ENCODE measurements at places on chromosomes 12 and 14.

DNA sequence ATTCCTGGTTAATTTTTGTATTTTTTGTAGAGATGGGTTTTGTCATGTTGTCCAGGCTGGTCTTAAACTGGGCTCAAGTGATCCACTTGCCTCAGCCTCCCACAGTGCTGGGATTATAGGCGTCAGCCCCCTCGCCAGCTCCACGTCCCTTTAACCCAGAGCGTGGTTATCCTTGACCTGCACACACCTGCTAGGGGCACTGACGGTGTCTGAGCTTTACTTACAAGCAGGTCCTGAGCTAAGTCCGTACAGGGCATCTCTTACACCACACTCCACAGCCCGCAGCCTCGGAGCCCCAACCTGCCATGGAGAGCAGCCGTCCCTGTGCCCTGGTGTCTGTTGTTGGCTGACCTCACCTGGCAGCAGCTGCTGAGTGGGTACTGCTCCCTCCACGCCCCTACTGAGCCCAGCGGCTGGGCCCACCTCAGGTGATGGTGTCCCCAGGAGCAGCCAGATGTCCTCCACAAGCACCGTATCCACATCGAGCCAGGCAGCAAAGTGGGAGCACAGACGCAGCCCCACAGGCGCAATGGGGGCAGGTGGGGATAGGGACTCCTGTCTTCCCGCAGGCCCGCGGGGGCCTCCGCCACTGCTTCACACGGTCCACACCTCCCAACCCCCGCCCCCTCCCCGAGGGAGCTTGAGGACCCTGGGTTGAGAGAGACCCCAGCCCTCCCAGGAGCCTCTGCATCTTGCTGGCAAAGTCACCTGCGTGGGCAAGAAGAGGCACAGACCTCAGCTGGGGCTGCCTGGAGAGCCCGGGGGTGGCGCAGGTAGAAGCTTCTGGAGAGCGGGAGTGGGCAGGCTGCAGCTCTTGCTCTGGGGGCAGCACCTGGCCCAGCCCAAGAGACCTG, 325.4 kb upstream of the SFSWAP start:
- DNase-seq = no peak

- no peak for DNase-seq
Observed at GRCh38 chr12:113263431-113263963, 42.2 kb downstream of the TPCN1 start.

GRCh38 chr12:124685689-124686369, 118.4 kb upstream of the NCOR2 start:
- DNase-seq = no peak

- DNase-seq = peak; percentile 14
Observed at GRCh38 chr12:89194683-89195082, 157.6 kb downstream of the DUSP6 start.

DNA sequence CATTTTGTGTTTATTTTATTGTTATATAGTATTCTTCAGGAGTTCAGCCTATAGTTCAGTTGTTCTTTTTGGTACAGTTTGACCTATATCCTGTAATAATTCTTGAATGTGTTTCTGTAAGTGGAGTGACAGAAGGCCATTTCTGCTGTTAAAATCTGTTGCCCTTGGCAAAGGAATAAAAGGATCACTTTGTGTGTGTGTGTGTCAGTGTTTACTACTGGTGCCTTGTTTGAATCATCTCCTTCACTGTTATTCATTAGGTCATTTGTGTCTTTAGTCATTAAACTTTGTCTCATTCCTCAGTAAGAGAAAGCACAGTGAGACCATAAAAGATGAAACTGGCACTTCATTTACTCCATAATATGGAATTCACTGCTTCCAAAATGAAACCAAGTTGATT, 130.7 kb downstream of the TMTC2 start:
- DNase-seq = no peak

GRCh38 chr14:63650256-63650952, 8.7 kb upstream of the WDR89 start:
- DNase-seq = peak; percentile 72

DNA sequence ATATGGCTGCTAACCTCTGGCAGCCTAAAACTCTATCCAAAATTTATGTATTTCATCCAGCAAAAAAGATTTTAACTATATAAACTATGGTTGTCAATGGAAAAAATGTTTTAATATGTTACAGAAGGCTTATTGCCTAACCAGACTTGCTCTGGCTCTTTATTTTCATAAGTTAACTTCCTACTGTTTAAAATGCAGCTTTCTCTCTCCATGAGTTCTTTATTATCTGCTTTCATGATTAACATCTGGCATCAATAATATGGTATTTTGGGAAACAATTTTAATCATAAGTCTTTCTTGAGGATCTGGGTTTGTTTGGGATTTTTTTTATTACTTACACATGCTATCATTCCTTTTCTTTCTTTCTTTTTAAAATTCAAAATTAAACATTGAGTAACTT, 20.5 kb downstream of the KERA start:
- DNase-seq = no peak

GRCh38 chr12:78562368-78563205, 302.0 kb upstream of the SYT1 start:
- DNase-seq = peak; percentile 6

DNA sequence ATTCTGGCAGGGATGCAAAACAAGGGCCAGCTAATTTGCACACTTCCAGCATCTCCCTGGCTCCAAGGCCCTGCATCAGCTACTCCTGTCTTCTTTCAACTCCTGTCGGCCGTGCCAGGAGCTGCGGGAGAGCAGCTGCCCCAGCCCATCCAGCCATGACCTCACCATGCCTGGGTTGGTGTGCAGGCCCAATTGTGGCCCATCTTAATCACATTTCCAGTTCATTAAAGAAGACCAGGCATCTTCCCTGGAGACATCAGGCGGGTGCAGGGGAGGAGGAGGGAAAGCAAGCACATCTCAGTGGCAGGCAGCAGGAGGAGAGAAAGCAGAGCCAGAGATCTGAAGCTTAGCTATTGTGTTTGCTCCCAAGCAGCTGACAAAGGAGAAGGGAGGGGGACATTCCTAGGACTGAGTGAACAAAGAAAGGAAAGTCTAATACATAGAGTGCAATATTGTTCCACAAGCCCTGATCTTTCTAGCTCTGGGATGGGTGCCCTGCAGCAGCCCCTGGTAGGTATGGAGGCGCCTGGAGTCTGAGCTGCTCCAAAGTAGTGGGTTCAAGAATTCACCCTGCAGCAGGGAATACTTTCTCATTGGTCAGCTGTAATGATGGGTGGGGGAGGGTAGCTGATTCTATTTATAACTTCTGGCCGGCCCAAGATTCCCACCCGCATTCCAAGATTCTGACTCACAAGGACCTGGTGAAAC, 40.1 kb downstream of the VWF start:
- no peak for DNase-seq

GRCh38 chr12:132633901-132634300, 15.3 kb downstream of the P2RX2 start:
- DNase-seq = no peak

DNA sequence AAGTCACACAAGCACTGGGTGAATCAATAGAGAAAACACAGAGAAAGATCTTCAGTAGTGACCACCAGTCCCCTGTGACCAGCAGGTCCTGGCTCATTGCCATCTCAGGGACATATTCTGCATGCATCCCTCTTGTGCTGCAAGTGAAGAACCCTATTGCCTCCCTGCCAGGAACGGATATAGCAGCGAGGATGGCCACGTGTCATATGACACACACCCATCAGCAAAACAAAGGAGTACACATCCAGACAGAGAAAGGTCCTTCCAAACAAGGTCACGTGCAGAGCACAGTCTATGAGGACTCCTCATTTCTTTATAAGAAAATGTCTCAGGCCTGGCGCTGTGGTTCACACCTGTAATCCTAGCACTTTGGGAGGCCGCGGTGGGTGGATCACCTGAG, 638.4 kb downstream of the FLRT2 start:
- no peak for DNase-seq

DNA sequence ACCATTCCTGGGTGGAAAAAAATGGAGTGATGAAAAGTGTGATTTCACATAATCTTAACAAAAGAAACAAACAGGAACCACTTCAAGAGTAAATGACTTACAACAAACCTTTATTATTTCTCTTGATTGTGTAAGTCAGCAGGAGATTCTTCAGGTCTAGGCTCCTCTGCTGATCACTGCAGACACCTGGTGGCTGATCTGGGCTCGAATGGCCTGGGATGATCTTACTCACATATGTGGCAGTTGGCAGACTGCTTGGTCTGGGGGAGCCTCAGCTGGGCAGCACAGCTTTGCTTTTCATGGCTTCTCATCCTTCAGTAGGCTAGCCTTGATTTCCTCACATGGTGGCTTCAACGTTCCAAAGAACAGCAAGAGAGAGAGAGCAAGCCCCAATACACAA, 215.4 kb upstream of the PRICKLE1 start:
- no peak for DNase-seq

DNA sequence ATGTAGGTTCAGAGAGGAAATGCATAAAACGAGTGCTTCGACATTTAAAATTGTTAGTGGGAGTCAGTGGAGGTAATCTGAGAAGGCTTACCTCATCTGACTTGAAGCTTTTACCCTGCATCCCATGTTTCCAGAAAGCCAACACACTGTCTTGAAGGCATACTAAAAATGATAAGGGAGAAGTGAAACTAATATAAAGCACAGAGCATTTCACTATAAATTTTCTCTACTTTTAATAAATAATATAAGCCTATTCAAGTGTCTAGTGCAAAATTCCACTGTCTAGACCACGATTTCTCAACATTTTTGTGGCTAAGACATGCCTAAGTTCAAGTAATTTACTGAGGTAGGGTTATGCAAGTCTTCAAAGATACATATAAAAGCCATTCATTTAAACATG, 29.1 kb upstream of the CDKL1 start:
- peak; percentile 30 for DNase-seq

DNA sequence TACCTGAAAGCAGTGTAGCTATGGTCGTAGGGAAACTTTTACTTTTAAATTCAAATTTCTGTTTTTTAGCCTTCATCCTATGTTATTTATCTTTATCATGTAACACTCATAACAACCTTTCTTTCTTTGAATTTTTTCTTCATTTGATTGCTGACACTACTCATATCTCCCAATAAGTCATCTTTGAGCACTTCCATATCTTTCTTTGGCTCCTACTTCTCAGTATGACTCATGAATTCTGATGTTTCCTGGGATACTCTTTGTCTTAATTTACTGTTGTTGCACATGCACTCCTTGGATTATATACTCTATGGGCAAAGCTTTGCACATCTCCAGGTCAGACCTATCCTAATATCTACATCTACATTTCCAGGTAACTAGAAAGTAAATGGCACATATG, 18.1 kb upstream of the IAPP start:
- DNase-seq = no peak

GRCh38 chr14:104280085-104280901, 141.9 kb downstream of the KIF26A start:
- no peak for DNase-seq

- peak; percentile 67 for DNase-seq
Observed at GRCh38 chr12:67661311-67662021, 12.9 kb downstream of the DYRK2 start.

DNA sequence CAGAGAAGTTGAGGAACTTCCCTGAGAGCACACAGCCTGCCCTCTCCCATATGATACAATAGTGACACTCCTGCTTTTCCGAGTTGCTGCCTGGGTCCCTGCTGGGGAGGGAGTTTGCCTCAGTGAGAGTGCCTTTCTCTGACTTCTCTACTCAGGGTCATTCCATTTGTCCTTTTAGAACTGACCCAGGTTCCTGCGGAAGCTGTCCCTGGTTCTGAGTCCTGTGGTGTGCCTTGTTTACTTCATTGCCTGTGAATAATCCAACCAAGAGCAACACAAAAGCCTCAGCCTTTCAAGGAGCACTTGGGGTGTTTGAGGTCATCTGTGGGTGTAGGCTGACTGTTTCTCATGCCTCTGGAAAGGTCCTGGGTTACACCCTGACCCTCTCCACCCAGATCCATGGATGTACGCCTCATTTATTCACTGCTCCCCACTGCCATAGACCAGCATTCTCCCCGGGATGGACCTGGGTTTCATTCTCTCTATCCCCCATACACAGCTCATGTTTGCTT, 13.6 kb downstream of the SERPINA1 start:
- DNase-seq = no peak

DNA sequence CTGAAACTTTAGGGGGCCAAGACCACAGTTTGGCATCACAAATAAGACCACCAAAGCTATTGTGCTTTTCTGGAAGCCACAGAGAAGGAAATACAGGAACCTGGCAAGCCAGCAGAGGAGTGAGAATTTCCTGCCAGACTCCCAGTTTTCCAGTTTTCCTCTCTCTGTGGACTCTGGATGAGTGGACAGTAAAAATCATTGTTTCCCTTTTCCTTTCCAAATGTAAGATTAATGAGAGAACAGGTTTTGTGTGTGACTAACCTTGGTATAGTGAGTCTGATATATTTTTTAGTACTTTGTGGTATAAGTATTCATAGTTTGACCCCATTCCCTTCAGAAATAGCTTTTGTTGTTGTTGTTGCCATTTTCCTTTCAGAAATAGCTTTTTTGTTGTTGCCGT, 2.6 kb upstream of the TAC3 start:
- DNase-seq = no peak

DNA sequence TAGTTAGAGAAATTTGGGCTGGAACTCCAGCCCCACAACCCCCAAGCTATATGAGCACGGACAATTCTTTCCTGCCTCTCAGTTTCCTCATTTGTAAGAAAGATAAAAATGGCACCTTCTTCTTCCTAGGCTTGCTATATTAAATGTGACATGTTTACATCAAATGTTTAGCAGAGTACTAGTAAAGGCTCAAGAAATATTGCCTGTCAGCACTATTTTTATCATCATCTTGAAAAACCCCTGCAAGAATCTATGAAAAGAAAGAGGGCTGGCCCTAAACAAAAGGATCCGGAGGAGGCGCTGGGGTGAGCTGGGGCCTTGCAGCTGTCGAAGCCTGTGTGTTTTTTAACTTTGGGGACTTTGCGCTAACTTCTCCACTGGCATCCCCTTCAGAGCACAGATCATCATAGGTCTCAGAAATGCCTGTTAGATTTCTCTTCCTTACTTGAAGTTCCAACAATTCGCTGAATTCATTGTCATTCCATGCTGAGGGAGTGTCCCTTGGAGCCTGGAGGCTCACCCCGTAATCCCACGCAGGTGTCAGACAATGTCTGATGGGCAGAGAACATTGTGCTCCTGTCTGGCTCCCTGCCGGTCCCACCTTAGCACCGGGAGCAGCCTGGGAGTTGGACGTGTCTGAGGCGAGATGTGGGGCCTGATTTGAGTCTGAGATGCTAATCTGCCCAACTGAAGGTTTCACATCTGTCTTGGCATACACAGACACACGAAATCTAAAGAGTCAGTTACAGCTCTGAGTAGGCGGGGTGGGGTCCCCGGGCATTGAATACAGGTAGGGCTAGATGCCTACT, 206.8 kb downstream of the NUAK1 start:
- no peak for DNase-seq

- DNase-seq = no peak
Observed at GRCh38 chr12:51081421-51081820, 2.0 kb downstream of the CSRNP2 start.
